Upper lobe of left lung (tissue), 6 donors: ENCODE measurements at places on chromosomes 6 and 20.

GRCh38 chr6:3235486-3235885 lies 8.0 kb upstream of the TUBB2B start:
- no peak for DNase-seq

- no peak for DNase-seq
Measured at GRCh38 chr6:150018846-150019580, 6.3 kb downstream of the RAET1L start.

DNA sequence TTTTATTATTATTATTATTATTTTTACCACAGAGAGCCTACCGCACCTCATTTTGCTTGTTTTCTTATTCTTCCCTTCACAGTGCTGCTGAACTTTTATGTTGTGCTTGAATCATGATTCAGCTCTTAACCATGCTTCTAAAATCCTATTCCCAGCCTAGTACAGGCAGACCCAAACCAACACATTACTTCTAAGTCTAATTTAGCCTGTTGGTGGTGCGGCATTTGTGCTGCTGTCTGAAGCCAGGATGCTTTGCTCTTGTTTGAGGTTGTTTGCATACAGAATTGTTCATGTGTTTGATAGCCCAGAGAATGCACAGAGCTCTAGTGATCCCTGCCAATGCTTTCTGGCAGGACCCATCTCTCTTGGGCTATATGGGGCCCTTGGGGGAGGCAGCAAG lies 213.5 kb upstream of the KCNG1 start:
- DNase-seq, result no peak

GRCh38 chr6:62914530-62914929 lies 296.7 kb upstream of the FKBP1C start:
- DNase-seq, result no peak

DNA sequence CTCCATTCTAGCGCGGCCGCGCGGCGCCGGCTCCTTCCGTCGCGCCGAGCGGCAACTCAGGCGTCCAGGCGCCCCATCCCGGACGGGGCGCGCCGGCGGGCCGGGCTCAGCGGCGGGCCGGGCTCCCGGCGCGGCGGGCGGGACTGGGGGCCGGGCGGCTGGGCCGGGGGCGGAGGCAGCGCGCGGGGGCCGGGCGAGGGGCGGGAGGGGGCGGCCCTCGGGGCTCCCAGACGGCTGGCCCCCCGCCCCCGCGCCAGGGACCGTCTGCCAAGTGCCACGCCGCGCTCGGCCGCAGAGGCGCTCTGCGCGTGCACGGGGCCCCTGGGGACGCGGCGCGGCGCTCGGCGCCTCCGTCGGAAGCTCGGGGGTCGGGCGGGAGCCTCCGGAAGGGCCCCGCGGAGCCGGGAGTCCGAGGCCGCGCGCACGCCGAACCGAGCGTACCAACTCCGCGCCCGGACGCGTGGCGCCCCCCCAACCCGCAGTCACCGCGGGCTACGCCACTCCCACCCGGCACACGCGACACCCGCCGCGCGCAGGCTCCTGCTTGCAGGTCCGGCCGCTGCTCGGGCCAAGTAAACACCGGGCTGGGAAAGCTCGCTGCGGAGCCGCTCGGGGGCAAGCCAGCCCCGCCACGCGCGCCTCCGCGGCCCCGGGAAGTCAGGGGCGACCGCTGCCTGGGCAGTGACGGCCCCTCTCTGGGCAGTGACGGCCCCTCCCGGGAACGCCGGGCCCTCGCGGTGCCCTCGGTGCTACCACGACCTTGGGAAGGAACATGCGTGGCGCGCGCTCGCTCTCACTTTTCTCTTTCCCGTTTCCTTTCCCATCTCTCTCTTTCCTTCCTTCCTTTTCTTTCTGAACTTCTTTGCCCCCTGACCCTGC lies at the start of gene PREX1:
Gene PREX1, minus strand, starts transcription at position 145 of the 879 bp plus-strand sequence. Its CDS starts 139 bp downstream, at position 6.
- DNase-seq, result peak; percentile 83

DNA sequence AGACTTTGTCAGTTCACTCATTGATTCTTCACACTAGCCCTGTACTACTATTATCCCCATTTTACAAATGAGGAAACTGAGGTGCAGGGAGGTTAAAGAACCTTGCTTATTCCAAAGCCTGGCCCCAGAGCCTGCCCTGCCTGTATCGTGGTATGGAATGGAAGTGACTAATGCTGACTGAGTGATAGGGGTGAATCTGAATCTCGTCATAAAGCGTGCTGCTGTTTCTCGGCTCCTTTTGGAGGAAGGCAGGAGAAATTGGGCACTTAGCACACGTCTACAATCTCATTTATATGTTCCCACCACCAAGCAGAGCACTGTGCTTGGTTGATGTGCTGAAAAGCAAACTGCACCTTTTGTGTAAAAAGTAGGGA lies 17.1 kb downstream of the GFRA4 start:
- no peak for DNase-seq
